ENCODE measurements at places on chromosomes 6 and 20.

- peak; percentile 15 for DNase-seq
Measured at GRCh38 chr6:63635215-63635587, 401 bp upstream of the PHF3 start.

- DNase-seq, result no peak
Measured at GRCh38 chr6:129645106-129645829, 64.7 kb downstream of the ARHGAP18 start.

GRCh38 chr6:112349636-112349934 is 2.5 kb downstream of the RFPL4B start:
- no peak for DNase-seq

DNA sequence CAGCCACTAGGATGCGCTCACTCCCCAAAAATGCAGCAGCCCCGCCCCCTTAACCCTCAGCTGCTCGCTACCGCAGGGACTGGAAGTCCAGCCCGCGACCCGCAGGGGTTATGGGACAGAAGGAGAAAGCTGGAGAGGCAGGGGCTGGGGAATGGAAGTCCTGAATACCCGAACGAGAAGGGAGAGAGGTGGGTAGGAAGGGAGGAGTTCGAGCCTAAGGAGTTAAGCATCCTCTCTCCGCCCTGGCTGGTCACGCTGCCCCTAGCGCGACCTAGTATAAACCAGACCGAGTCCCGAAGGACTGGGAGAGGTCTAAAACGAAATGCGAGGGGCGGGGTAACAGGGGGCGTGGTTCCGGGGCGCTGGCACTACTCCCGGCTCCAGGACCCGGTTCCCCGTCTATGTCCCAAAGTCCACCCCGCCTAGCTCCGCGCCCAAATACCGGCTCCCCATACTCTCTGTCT is 448 bp upstream of the DDAH2 start:
- peak; percentile 77 for DNase-seq

GRCh38 chr6:131399433-131399832 is 173.6 kb upstream of the ARG1 start:
- DNase-seq, result no peak

DNA sequence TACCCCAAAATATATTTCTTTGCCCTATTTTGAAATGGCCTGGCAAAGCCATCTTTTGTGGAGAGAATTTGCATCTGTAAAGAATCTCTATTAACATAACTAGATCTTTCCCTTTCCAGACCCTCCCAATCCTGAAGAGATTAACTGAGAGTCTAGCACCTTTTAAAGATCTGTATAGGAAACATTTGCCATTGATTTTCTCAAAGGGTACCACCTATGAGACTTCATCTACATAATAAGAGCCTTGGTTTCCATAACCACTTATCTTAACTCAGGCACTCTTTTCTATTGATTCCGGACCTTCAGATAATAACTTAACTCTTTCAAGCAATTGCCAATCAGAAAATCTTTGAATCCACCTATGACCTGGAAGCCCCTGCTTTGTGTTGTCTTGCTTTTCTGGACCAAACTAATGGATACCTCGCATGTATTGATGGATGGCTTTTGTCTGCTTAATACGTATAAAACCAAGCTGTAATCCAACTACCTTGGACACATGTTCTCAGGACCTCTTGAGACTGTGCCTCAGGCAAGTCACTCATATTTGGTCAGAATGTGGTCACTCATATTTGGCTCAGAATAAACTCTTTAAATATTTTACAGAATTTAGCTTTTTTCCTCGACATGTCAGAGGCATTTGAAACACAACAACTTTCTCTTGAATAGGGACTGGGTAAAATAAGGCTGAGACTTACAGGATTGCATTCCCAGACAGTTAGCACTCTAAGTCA is 31.4 kb downstream of the SLC22A2 start:
- no peak for DNase-seq

Measured in HEK293T (cell line).